ENCODE measurements at places on chromosomes 3 and 15.

DNA sequence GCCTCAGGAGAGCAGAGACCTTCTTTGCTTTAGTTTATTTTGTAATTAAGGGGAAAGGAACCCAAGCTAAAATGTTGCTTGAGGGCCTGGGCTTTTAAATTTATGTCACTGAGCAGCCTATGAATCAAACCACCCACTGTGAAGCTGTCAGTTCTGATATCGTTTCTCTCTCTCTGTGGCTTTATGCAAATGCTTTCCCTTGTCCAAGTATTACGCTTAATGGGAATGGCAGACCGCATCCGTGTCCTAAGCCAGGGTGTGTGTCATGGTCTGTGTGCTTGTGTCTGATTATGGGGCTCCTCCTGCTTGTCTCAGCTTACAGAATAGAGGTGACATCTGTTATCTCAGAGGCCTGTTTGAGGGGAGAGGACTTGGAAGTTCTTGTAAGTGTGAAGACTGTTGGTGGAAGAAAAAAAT, 82.4 kb downstream of the EBLN2 start:
- DNase-seq, result no peak

DNA sequence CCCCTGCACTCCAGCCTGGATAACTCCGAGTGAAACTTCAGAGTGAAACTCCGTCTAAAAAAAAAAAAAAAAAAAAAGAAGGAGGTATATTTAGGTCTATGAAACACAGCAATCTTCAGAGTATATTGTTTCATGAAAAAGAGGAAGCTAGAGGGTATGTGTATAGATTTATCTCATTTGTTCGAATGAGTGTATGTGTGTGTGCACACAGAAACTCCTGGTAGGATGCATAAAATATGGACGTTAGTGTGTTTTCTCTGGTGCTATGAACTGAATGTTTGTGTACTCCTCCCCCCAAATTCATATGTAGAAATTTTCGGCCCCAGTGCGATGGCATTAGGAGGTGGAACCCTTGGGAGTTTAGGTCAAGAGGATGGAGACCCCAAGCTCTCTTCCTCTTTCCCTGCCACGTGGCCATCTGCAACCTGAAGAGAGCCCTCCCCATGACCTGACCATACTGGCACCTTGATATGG, 98.6 kb upstream of the KLF13 start:
- DNase-seq, result no peak

- DNase-seq, result no peak
Observed at GRCh38 chr3:195010551-195011100, 260.3 kb downstream of the XXYLT1 start.

DNA sequence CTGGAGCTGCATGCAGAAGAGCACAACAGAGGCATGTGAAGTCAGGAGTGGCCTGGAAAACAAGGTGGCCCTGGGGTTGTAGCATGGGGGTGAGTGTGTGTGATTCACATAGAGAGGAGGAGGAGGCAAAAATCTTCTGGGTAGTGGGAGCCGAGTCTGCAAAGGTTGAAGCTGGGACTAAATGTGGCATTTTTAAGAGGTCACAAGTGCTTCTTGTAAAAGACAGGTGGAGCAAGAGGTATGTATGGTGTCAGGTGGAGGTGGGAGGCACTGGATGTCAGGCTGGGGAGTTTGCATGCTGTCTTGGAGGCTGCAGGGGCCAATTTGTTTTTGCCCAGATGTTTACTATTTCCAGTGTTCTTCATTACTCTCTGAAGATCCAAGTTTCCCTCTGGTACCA, 42.4 kb downstream of the C3orf20 start:
- no peak for DNase-seq

- DNase-seq, result no peak
Observed at GRCh38 chr3:166759736-166760513, 620.2 kb downstream of the ZBBX start.

- no peak for DNase-seq
Observed at GRCh38 chr3:191120447-191121298, 78.4 kb upstream of the OSTN start.

DNA sequence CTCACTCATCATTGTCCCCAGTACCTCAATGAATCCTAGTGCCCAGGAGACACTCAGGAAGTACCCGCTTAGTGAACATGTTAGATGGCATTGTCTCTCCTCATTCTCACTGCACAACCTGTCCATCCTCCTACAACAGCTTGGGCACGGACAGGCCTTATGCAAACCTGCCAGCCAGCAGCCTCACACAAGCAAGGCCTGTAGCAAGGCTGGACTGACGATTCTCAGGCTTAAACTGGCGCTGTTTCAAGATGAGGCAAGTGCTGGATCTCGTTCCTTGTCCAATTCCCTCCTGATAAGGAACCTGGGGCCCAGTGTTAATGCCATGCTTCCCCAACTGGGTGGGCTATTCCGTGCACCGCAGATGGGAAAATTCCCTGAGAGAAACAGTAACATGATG, 59.0 kb downstream of the CDCP1 start:
- DNase-seq, result no peak

DNA sequence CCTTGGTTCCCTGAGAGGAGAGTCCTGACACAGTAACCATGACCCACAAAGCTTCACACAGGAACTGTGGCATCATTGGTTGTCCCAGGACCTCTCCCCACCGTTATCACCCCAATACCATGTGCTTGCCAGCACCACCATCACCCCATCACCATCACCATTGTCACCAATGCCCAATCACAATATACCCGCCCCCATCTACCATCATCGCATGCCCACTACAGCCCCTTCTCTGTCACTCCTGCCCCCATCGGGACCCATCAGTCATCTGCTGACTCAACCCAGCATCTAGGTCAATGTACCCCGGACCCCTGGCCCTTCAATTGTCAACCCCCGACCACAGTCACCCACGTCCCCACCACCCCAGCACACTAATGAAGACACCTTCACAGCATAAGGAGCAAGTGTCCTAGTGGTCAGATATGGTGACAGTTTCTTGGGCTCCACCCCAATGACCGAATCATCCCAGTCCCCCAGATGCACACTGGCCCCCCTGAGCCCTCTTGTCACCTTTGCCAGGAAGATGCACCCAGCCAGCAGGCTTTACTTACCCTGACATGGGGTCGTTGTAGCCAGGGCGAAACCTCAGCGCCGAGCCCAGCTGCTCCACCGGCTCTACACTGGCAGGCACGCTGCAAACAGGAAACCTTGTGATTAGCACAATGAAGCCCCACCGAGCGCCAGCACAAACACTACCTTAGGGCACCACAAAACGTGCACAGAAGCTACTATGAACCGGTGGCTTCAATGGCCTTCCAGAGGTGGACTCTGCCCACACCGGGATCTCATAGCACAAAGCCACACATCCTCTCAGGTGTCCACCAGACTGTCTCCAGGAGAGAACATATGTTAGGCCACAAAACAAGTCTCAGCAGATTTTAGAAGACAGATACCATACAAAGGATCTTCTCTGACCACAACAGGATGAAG, 25.1 kb downstream of the SHISA5 start:
- DNase-seq, result no peak

DNA sequence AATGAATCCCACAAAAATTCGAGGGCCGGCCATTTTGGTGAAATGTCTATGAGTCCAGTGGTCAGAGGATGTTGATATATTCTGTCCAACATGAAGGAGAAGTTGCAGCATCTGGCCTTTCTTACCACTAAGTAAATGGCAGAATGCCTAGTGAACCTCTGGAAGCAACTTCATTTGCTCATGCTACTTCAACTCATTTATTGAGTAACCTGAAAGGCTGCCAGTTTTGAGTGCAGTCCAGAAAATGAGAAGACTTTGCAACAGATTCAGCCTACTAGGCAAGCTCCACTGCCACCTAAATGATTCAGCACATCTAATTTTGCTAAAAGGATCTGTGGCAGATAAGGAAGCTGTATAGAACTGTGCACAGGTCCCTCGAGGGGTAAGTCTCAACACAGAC, 265.0 kb downstream of the OPA1 start:
- DNase-seq, result no peak

- DNase-seq, result no peak
Observed at GRCh38 chr3:17023006-17023664, 138.4 kb downstream of the PLCL2 start.

GRCh38 chr3:127655641-127656040, 17.1 kb upstream of the ABTB1 start:
- DNase-seq, result no peak

DNA sequence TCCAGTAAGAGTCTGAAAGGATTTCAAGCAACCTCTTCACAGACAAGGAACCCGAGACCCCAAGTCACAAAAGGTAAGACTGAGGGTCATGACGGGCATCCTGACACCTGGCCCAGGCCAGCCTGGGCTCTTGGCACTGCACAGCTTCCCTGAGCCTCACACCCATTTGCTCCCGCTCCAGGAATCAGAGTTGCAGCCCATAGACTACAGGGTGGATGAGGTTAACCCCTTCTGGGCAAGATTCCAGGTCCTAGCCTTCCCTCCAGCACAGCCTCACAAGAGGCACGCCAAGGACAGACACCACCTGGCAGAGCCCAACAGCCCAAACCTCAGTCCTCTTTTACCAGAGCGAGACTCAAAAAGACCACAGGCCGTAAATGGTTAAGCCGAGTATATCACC, 36.2 kb downstream of the RBPMS2 start:
- DNase-seq, result no peak

- no peak for DNase-seq
Observed at GRCh38 chr3:106302451-106303221, 433.8 kb upstream of the CBLB start.

GRCh38 chr15:63156086-63156710, 1.1 kb downstream of the RPS27L start:
- peak; percentile 14 for DNase-seq

DNA sequence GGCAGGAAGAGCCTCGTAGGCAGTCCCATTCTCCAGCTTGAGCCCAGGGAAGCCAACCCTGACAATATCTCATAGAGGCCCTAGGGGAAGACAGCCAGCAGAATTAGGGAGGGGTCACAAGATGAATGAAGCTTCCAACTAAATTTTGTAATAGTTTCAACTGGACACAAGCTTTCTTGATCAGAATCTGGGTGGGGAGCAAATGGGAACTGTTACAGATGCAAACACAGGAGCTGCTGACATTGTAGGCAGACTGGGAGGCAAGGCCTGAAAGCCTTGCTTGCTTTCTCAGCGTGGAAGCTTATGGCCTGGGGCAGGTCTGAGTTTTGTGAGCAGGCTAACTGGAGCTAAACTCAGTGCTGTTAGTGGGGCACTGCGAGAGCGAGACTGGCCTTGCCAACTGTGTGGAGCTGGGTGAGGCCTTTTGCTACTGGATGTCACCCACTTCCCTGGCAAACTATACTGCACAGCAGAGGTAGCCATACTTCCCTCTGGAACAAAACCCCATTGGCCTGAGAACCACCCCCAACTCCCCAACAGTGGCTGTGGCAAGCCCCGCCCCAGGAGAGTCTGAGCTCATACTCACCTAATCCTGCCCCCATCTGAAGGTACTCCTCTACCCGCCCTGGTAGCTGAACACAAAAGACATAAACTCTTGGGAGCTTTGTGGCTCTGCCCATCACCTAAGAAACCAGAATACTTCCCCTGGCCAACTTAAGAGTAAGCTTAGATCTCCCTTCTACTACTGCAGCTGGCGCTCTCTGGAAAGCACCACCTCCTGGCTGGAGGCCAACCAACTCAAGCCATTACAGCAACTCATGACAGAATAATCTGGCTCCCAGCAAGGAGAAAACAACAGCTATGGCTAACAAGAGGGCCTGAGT, 42.9 kb downstream of the CFAP20DC start:
- DNase-seq, result no peak

DNA sequence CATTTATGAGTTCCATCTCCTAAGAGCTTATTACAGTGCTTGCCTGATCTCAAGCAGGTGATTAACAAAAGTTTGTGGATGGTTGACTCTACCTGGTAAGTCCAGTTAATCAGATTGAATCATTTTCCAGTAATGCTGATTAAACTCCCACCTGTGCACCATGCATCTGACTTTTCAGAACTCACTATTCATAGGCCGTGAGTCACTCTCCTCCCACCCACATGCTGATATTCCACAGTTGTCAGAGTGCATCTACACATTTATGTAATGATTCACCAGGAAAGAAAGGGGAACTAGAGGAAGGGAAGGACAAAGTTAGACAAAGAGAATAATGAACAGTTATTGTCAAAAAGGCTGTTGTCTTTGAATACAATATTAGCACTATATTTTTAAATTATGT, 106.2 kb upstream of the UBE3A start:
- DNase-seq, result peak; percentile 70

- no peak for DNase-seq
Observed at GRCh38 chr15:77507143-77507897, 86.6 kb downstream of the HMG20A start.

DNA sequence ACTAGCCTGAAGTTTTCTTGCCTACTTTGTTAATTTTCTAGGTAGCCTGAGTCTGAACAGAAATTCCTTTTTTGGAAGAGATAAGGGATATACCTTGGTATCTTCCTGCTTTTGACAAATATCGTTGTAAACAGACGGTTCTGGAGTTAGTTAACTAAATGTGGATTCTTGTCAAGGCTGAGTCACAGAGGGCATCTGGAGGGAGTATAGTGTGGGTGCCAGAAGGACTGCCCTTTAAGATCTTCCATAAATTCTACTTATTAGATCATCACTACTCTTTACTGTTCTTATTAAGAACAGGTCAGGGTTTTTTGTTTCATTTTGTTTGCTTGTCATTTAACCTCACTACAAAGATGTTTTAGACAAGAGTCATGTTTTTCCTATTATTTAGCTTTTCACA, 125.3 kb upstream of the SKOR1 start:
- DNase-seq, result no peak

DNA sequence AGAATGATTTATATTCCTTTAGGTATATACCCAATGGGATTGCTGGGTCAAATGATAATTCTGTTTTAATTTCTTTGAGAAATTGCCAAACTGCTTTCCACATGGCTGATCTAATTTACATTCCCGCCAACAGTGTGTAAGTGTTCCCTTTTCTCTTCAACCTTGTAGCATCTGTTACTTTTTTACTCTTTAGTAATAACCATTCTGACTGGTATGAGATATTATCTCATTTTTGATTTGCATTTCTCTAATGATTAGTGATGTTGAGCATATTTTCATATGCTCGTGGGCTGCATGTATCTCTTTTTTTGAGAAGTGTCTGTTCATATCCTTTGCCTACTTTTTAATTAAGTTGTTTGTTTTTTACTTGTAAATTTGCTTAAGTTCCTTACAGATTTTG, 1264.2 kb downstream of the OTOL1 start:
- no peak for DNase-seq

DNA sequence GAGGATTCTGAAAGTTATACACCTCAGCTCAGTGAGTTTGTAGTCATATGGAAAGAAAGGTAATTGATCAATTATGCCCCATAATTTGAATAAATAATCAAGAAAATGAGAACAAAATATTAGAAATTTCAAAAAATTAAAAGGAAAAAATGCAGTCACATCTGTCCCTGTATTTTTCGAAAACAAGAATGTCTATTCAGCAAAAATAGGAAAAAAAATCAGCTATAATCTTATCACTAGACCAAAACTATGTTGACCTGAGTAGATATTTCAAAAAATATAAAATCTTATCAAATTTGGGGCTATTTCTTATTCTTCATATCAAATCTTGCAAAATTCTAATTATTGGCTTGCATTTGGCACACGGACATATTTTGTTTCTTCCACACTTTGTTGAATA, 501.2 kb upstream of the CNTN3 start:
- no peak for DNase-seq

- DNase-seq, result no peak
Observed at GRCh38 chr3:106675451-106675850, 701.8 kb upstream of the CCDC54 start.

Measured in putamen (tissue), 1 donor.